Activated T-helper 1 cell treated with anti-CD3 and anti-CD28 coated beads, Interleukin-2, amount 50 U/mL, for 16 hours (primary cell): ENCODE measurements at places on chromosomes 11 and 22.

DNA sequence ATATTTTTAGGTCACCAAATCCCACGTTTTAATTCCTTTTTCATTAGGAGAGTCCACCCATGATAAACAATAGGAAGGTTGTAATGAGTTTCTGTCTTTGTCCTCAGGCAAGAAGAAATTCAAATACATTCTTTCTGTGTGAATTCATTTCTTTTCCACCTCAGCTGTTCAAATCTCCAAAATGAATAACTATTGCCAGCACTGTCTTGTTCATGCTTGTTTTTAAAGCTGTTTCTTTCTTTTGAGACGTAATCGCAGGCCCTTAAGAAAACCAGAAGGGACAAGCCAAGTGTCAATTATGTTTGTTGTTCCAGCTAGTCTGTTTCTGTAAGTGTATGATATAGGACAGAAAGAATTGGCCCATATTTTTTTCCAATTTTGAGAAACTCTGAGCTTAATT is 20.2 kb downstream of the MMP27 start:
- no peak for DNase-seq

DNA sequence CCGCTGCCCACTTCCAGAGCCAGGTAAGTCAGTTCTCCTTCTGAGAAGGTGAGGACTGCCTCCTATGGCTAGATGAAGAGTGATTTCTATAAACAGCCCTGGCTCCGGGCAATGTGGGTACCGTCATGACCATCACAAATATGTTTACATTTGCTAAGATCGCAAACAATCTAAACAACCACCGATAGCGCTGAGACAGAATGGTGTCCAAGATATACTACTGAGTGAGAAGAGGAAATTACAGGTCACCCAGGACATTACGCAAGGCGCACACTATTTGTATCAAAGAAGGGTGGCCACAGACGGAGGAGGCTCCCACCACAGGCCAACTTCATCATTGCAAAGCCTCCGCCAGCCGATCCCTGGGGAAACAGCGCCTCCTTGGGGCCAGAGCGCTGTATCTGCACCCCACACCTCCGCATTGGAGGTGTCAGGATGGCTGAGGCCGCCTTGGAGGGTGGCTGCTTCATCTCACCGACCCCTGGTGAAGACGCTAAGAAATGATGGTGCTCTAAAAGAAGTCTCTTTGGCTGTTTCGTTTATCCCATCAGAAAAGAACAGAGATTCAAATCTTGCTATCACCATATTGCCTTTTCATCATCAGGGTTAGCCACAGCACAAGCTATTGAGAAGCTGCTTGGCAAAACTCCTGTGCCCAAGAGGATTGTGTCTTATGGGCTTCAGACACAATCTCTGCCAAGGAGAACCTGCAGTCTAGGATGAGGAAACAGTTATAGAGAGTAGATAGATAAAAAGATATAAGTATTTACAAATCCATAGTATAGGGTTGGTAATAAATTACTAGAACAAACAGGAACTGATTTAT is 12.3 kb upstream of the ASRGL1 start:
- DNase-seq, result no peak

GRCh38 chr11:16604794-16605388 is 133.6 kb upstream of the C11orf58 start:
- no peak for DNase-seq

DNA sequence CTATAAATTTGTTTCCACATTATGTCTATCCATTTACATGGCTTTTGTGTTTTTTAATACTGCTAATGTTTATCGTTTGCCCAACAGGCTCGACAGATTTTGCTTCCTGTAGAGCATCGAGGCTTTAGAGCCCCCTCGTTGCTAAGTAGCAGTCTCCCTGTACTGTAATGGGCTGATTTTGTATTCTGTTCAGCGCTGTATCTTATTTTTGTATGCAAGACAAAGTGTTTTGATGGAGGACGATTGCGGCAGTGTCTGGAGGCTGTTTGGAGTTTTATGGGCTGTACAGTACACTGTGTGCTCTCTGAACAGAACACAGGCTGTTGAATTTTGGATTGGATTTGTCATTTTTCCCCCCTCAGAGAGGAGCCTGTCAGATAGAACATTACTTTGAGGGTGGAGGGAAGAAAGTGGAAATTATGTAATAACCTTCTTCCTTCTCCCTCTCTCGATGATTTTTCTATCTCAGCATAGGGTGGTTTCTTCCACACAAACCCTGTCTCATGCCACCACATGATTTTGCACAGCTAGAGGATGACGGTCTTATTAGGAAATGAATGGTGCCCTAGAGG is 104.4 kb downstream of the ZBTB16 start:
- no peak for DNase-seq

DNA sequence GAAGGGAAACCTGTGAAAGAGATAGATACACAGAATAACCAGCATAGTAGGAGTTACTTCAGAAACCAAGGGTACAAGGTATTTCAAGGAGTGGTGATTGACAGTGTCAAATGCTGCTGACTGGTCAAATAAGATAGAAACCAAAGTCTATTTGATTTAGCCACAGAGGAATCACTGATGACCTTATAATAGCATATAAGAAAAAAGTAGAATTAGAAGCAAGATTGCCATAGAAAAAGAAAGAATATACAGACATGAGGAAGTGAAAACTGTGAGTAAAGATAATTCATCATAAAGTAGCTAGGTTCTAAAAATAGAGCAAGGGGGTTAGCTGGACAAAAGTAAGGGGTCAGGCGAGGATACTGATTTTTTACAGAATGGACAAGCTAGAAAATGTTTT is 14.2 kb downstream of the ZBTB44 start:
- no peak for DNase-seq

GRCh38 chr22:20510811-20511577 is 3.6 kb downstream of the MED15 start:
- no peak for DNase-seq

DNA sequence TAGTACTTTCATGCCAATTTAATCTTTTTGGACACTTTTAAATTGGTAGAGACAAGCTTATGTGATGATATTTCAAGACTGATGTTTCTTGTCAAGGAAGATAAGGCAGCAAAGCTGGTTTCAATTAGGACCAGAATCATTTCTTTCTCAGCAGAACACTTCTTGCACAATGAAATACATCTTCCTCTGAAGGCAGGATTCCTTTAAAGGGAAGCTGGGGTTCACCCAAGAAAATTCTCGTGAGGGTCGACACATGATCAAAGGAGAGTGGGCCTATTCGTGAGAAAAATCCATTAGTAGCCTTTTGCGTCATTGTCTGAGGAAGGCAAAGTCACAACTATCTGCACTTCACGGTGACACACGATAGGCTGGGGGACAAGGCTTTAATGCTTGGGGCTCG is 17.6 kb downstream of the TTC12 start:
- no peak for DNase-seq
